Epithelial cell of proximal tubule (primary cell): ENCODE measurements at places on chromosomes 5 and 9.
A peak's percentile ranks its signal among the peaks of the same experiment; 100 is the strongest.

DNA sequence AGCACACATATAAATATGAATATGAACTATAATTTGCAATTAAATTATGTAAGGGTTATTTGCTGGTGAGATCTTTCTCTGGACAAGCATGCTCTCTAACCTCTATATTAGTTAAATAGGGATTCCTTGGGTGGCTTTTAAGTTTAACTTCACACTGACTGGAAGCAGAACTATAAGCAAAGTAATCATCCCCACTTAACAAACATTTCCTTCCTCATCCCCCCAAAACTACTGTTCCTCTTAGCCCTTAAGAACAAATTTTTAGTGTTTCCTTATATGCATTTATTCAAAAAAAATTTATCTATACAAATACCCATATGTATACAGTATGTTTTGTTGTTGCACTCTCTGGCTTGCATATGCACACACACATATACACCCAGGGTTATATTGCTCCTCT, 512.1 kb upstream of the MEF2C start:
- DNase-seq = no peak

DNA sequence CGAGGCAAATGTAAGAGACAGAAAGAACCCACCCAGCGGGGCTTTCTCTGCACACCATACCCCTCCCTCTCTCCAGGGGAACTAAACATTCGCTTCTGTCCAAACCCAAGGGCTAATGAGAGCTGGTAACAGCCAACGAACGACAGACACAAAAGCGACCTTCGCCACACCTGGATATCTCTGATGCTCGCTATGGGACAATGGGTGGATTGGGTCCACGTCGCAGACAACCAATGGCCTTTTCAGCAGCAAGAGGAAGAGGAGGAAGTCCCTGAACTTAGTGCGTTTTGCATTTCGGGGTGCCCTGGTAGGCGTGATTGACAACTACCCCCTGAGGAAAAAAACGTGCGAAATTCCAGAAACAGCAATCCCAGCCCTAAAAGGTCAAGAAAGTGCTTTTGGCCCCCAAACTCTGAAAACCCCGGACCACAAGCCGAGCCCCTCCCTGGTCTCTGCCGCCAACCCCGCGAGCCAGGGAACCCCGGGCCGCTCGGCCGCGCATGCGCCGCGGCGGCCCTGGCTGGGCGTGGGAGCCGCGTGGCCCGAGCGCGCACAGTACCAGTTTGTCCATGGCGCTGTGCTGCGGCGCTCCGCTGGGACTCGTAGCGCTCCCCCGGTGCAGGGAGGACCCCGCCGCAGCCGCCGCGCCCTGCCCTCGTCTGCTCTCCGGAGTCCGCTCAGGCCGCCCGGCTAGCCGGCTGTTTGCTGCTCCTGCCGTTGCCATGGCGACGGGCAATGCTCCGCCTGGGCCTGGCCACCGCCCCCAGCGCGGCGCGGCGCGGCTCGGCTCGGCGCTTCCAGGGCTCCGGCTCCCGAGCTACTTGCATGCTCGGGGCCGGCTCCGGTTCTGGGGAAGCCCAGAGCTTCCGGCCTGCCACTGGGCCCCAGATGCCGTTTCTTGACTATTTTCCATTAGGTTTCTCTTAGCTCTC, 66.9 kb upstream of the DNAH5 start:
- no peak for DNase-seq

- no peak for DNase-seq
These were observed 444 bp upstream of the CPLX2 start for GRCh38 chr5:175870820-175871447.

GRCh38 chr9:123089040-123089439, 55.6 kb downstream of the GPR21 start:
- no peak for DNase-seq

DNA sequence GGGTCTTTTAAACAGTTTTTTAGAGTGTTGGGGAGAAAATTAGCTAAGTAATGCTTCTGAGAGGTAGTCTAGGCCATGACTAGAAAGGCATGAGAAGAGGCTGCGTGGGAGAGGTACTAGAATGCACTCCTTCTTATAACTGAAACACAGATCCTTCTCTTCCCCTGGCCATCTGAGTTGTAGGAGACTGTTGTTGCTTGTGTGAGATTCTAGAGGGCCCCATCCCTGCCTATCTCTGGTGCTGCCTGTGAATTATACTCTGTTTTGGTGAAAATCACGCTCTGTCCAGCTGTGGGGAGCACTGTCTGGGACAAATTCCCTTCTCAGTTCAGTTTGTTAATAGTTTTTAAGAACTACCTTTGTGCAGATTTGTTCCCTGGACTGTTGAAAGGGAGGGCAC, 37.5 kb downstream of the MAP1B start:
- DNase-seq = no peak

DNA sequence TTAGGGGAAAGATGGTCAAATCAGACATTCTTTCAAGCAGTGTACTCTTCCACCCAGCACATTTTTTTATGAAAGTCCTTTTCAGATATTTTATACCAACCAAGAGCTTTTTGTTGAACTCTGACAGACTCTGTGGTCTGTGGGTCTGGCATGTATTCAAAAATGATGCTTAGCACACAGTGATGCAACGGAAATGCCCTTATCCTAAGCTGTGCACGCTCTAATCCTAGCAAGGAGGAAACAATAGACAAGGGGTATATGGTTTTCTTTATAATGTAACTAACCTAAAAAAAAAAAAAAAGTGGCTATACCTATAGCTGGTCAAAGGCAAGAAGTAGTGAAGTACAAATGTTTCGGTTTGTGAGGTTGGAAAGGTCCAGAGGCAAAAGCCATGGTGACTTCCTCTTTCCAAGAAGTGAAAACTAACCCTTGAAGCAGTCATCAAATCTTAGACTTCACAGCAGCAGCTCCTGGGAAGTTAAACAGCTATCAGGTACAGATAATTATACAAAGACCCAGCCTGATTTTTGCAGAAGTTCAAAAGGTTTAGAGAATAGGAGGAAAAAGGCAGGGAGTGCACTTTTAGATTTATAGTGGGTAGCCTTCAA, 82.5 kb downstream of the SEMA6A start:
- peak; percentile 47 for DNase-seq

GRCh38 chr5:53915120-53915519, 354.7 kb downstream of the NDUFS4 start:
- DNase-seq = no peak

- DNase-seq = peak; percentile 37
These were observed 196.8 kb downstream of the AUH start for GRCh38 chr9:91164724-91165520.

- DNase-seq = no peak
These were observed 4.7 kb downstream of the BTNL9 start for GRCh38 chr5:181044662-181045305.
